Stimulated activated naive B cell treated with anti-CD40 and anti-IgM and Interleukin-4, amounts not matched to agents 10 μg/mL and 1 μg/mL and 100 μg/mL, for 72 hours (primary cell): ENCODE measurements at places on chromosomes 4 and X.

GRCh38 chrX:63434665-63435064 lies 83.5 kb upstream of the SPIN4 start:
- H3K27me3 ChIP-seq, result no peaks in the 10 kb centered on the region
- H3K4me1 ChIP-seq, result no peaks in the 10 kb centered on the region
- no peak overlapping the region for H3K27ac ChIP-seq
- no peak for DNase-seq
- peaks cover 17% of the 10 kb centered on the region for H3K36me3 ChIP-seq

GRCh38 chr4:70425306-70425705 lies 27.6 kb downstream of the OPRPN start:
- DNase-seq, result no peak
- H3K4me1 ChIP-seq, result no peaks in the 10 kb centered on the region
- H3K27ac ChIP-seq, result no peak overlapping the region
- no peaks in the 10 kb centered on the region for H3K27me3 ChIP-seq

DNA sequence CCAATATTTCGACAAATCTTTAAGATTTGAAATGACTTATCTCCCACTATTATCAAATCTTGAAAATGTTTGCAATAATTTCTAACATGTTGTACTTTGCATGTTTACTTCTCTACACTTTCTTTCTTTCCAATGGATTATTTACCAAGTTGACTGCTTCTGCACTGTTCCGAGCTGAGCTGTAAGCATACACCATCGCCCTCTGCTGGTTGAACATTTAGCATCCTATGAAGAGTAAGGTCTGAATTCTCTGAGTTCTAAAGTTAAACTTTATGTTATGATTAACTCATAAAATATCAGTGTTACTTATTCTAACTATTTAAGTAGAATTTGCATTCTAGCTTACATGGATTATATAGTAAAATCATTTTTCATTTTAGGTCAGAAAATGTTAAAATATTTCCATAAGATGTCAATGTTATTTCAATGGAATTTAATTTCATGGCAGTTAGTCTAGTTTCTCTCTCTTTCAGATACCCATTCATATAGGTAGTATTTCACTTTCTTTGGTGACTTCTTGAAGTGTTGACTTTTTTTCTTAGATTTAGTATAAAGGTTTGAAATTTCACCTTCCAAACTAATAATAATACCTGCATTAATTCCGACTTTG lies 137.4 kb downstream of the DKK2 start:
- no peak overlapping the region for H3K4me3 ChIP-seq
- H3K27ac ChIP-seq, result no peak overlapping the region
- H3K36me3 ChIP-seq, result no peaks in the 10 kb centered on the region
- no peaks in the 10 kb centered on the region for H3K4me1 ChIP-seq

GRCh38 chr4:164239433-164239832 lies 514.5 kb upstream of the SMIM31 start:
- no peak for DNase-seq
- H3K4me1 ChIP-seq, result no peaks in the 10 kb centered on the region
- no peak overlapping the region for H3K27ac ChIP-seq
- no peaks in the 10 kb centered on the region for H3K27me3 ChIP-seq

- H3K27ac ChIP-seq, result peak overlapping the region; percentile 90
- peaks cover 4% of the 10 kb centered on the region for H3K36me3 ChIP-seq
- H3K4me1 ChIP-seq, result peaks cover 49% of the 10 kb centered on the region
Observed at GRCh38 chr4:7044137-7044930, 1.2 kb downstream of the TADA2B start.

DNA sequence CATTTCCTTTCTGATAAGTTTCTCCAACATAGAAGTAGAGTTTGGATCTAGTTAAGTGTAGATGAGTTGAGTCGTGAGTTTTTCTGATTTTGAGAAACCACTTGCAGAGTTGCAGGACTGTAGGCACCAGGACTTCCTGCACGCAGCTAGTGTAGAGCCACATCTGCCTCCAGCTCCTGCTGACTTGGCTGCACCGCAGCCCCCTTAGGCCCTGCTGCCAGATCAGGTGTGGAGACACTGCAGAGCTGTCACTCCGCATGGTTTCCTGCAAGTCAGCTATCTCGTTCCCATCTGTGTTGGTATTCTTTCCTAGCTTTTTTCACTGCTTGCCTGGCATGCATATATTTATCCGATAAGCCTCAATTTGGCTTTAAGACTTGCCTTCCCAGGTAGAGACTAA lies 48.9 kb downstream of the PCDH7 start:
- no peak overlapping the region for H3K4me3 ChIP-seq
- no peak for DNase-seq
- H3K4me1 ChIP-seq, result no peaks in the 10 kb centered on the region
- H3K27me3 ChIP-seq, result no peaks in the 10 kb centered on the region

DNA sequence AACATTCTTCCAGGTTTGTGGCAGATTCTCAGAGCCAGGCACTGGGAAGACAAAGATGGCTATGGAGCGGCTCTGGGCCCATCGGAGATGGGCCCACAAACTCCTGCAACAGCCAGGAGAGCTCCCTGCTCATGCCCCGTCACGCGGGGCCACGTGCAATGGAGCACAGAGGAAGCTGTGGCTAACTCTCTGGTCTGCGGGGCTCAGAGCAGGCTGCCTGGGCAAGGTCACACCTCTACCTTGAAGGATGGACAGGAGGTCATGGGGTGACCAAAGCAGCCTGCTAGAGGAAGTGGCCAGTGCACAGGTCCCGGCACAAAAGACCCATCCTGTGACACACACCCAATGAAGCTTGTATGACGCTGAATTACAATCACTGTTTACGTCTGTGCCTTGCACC lies 45.2 kb downstream of the C4orf50 start:
- DNase-seq, result no peak
- no peak overlapping the region for H3K27ac ChIP-seq
- H3K36me3 ChIP-seq, result no peaks in the 10 kb centered on the region

DNA sequence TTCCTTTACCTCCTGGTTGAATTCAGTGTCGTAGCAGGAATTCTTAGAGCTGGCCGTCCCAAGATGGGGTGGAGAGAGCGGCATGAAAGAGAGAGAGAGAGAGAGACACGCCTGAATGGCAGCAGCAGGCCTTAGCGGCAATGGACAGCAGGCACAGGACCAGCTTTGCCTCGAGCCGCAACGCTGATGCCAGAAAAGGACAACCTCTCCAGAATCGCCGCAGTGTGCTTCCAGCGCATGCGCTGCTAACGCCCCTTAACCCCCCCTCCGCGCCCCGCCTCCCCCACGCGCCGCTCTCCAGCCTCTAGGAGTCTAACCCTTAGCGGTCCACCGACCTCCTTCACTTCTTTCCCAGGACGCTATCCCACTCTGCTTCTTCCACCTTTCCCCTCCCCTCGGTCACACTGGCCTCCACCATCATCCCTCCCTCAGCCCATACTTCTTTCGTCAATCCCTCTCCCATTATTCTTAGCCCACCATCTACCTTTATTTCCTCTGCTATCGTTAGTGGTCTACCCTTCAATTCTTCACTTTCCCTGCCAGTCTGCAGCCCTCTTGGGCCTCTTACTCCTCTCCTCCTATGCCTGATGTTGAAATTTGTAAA lies 10.5 kb upstream of the ZCCHC13 start:
- peaks cover 6% of the 10 kb centered on the region for H3K27me3 ChIP-seq
- H3K4me1 ChIP-seq, result peaks cover 8% of the 10 kb centered on the region
- H3K4me3 ChIP-seq, result peak overlapping the region; percentile 90
- peak overlapping the region; percentile 90 for H3K27ac ChIP-seq
- H3K36me3 ChIP-seq, result peaks cover 4% of the 10 kb centered on the region
- DNase-seq, result peak; percentile 27

DNA sequence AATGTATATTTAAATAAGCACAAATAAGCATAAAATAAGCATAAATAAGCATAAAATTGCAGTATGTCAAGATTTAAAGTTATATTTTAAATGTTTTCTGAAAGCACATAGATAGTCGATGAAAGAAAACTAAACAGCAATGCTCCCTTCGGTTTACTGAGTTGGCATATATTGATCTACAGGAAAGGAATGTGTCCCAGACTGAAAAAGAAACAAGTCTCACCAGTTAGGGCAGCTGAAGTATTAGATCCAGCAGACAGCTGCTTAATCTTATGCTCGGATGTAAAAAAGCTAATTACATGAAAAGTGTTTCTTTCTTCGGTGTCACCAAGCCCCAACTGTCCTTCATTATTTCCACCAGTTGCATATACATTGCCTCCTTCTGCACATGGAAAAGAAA lies 8.7 kb downstream of the RPGR start:
- DNase-seq, result no peak
- H3K27ac ChIP-seq, result no peak overlapping the region
- no peaks in the 10 kb centered on the region for H3K27me3 ChIP-seq
- peaks cover 7% of the 10 kb centered on the region for H3K36me3 ChIP-seq

GRCh38 chrX:2342281-2342688 lies 158.5 kb downstream of the DHRSX start:
- H3K36me3 ChIP-seq, result peaks cover 71% of the 10 kb centered on the region
- no peak for DNase-seq
- no peak overlapping the region for H3K4me3 ChIP-seq
- H3K4me1 ChIP-seq, result peaks cover 32% of the 10 kb centered on the region

- H3K36me3 ChIP-seq, result no peaks in the 10 kb centered on the region
- DNase-seq, result no peak
- H3K4me3 ChIP-seq, result no peak overlapping the region
- no peaks in the 10 kb centered on the region for H3K27me3 ChIP-seq
- no peak overlapping the region for H3K27ac ChIP-seq
- no peaks in the 10 kb centered on the region for H3K4me1 ChIP-seq
Observed at GRCh38 chr4:95361696-95361965, 187.1 kb downstream of the UNC5C start.

- H3K27me3 ChIP-seq, result no peaks in the 10 kb centered on the region
- H3K36me3 ChIP-seq, result peaks cover 26% of the 10 kb centered on the region
- peaks cover 45% of the 10 kb centered on the region for H3K4me1 ChIP-seq
- DNase-seq, result no peak
Observed at GRCh38 chr4:56468097-56468422, 643 bp downstream of the SRP72 start.

DNA sequence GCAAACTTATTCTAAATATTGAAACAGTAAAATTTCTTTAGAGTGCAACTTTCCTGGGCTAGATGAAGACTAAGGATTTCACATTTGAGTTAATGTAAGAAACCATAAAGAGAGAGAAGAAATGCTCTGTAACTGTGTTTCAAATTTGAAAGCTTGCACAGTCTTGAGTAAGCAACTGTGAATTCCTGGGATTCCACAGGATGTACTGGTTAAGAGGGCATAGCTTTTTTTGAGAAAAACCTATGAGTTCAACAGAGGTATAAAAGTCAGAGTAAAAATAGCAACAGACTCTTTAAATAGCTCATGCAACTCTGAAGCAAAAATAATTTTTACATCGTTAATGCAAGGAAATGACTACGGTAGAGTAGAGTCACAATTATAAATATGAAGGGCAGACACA lies 25.5 kb downstream of the ZNF330 start:
- DNase-seq, result no peak
- H3K27me3 ChIP-seq, result peaks cover 6% of the 10 kb centered on the region
- no peak overlapping the region for H3K4me3 ChIP-seq
- H3K4me1 ChIP-seq, result no peaks in the 10 kb centered on the region

- H3K27ac ChIP-seq, result no peak overlapping the region
- no peaks in the 10 kb centered on the region for H3K27me3 ChIP-seq
- no peaks in the 10 kb centered on the region for H3K4me1 ChIP-seq
- H3K4me3 ChIP-seq, result no peak overlapping the region
Observed at GRCh38 chrX:131588995-131589394, 45.1 kb downstream of the OR13H1 start.
